ENCODE measurements at places on chromosomes 2 and 18.

- DNase-seq: no peak
Measured at GRCh38 chr2:38164881-38165280, 88.9 kb upstream of the CYP1B1 start.

DNA sequence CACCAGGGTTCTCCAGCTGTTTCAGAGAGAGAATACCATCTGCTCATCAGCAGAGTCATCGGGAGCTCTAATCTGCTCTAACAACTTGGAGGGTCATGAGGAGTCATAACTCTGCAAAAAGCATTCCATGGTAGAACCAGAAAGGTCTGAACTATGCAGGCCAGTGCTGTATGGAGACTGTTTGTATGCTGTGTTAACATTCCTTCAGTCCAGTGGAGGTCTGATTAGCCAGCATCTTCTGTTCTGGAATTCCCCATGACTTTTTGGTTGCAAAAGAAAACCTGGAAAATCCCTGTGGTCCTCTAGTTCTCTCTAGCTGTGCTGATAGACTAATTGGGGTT is 9.4 kb upstream of the ITGB6 start:
- no peak for DNase-seq

- no peak for DNase-seq
Measured at GRCh38 chr2:1653956-1654695, 90.2 kb downstream of the PXDN start.

DNA sequence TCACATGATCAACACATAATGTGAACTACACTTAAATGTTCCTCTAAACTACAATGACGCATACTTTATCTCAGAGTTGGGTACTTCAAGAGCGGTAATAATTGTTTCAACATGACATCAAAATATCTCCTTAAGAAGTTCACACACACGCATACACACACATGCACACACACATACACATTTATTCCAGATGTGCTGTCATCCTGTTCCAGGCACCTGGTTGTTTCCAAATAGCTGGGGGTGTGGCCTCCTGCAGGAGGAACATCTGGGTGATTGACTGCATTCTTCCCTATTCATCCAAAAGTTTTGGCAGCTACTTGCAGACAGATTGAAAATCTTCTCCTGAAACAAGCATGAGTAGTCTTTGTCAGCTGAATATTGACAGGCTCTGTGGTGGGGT is 37.9 kb upstream of the PIK3C3 start:
- DNase-seq: no peak

DNA sequence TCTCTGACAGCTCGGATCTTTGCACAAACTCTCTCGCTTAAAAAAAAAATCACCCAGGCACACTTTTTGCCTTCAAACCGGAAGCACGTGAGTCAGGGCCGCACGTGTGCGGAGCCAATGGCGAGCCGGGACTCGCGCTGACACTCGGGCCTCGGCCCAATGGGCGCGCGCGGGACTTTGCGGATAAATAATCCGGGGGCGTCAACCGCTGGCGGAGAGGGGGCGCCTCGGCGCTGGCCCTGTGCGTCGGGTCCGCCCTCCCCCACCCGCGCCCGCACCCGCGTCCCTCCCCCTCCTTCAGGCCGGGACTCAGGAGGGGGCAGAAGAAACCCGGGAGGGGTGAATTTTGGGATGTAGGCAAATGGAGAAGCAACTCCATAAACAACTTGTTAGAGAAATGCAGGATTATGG is 319 bp upstream of the EN1 start:
- no peak for DNase-seq

DNA sequence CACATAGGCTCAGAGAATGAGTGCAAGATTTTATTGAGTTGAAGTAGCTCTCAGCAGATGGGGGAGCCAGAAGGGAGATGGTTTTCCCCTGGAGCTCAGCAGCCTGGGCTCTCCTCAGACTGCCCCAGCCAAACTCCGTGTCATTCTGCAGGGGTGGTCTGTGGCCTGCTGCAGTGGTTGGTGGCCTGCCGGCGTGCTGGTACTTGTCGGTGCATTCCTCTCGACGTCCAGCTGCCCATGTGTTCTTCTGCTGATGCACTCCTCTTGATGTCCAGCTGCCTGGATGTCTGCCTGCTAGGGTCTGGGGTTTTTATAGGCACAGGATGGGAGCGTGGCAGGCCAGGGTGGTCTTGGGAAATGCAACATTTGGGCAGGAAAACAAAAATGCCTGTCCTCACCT is 25.6 kb upstream of the TMEM17 start:
- DNase-seq: no peak

- no peak for DNase-seq
Measured at GRCh38 chr2:217183471-217183870, 323.6 kb upstream of the TNP1 start.

- peak; percentile 53 for DNase-seq
Measured at GRCh38 chr18:79528846-79529245, 133.1 kb downstream of the NFATC1 start.

DNA sequence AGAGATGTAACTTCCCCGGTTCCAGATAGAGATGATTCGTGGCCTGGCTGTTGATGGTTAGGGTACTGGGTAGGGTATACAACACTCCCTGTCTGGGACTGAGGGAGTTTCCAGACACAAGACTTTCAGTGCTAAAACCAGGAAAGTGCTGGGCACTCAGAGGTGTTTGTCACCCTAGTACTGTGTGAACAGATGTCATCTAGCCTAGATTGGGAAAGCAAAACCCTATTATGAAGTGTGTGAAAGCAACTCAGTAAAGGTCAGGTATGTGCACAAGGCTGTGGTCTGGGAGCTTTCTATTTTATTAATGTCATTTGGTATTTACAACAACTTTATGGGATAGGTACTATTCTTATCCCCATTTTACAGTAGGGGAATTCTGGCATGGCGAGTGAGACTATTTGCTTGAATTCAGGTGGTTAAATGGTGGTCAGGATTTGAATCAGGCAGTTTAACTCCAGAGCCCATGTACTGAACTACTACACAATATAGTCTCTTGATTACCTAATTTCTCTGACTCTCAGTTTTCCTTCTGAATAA is 2.6 kb downstream of the BZW1 start:
- no peak for DNase-seq

- DNase-seq: no peak
Measured at GRCh38 chr2:73935641-73936040, 9.0 kb downstream of the DGUOK start.

All from effector CD8-positive, alpha-beta T cell (primary cell).